ENCODE measurements at places on chromosomes 11 and 22.

DNA sequence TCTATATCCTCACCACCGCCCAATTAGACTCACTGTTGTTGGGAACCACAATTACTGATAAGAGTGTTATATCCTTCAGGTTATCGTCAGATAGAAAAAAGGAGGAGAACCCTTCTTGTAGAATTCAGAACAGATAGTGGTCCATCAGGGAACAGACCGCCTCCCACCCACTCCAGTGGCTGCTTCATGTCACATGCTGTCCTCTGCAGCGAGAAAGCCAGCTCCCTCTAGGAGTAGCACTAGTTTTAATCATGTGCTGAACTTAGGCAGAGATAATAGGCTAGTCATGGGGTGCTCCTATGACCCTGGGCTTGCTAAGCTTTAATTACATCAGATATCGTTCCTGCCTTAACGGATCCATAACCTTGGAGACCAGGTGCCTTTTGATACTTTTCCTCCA is 51.5 kb upstream of the RAB1B start:
- DNase-seq = no peak

DNA sequence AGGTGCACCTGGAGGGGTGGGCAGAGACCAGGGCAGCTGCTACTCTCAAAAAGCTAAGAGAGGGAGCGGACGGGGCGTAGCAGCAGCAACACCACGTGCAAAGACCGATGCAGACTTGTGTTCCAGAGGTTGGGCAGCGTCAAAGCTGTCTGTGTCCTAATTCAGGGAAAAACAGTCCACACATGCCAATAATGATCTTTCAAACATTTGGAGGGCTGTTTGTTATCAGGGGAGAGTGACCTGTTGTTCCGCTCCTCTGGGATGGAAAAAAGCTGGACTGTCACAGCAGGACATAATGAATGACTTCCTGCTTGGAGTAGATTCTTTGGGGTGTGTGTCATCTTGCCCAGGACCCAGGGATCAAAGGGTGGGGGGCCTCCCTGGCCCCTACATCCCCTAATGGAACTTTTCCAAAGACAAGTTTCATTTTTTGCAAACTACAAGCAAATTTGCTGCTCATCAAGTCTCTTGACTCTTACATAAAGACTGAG is 6.2 kb upstream of the FBLN1 start:
- no peak for DNase-seq

DNA sequence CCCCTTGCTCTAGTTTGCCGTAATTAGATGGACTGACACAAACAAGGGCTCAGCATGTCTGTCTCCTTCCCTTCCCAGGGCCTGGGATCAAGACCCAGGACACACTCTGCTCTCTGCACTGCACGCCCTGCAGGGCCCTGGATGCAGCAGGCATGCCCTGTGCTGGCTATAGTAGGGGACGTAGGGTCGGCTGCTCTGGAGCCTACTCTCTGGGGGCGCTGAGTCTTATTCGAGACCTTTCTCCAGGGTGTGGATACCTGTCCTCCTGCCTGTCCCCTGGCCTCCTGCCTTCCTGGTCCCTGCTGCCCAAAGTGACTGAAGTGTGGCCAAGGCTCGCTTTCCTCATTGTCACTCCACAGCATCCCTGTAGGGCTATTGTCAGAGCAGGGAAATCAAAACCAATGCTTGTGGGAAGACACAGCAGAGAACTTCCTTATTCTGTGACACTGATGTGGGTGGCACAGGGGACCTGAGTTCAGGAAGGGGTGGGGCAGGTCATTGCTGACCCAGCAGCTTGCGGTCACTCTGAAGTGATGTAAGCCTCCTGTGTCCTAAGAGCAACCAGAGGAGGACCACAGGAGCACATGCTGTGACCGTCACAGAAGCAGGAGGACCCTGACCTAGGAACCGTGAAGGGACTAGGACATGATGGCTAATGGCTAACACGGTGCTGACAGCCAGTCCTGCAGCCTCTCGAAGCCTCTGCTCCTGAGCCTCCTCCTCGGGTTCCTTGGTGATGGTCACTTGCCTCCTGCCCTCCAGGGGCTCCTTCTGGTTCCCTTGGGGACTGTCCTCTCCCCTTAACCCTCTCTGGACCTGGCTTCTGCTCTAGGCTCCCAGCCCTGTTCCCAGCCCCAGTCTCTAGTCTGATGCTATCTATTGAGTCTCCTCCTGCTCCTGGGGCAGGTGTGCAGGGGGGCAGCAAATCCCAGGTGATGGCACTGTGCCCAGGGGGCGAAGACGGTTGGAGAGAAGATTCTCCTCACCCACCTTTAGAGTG is 10.3 kb downstream of the APOBEC3A start:
- DNase-seq = no peak

DNA sequence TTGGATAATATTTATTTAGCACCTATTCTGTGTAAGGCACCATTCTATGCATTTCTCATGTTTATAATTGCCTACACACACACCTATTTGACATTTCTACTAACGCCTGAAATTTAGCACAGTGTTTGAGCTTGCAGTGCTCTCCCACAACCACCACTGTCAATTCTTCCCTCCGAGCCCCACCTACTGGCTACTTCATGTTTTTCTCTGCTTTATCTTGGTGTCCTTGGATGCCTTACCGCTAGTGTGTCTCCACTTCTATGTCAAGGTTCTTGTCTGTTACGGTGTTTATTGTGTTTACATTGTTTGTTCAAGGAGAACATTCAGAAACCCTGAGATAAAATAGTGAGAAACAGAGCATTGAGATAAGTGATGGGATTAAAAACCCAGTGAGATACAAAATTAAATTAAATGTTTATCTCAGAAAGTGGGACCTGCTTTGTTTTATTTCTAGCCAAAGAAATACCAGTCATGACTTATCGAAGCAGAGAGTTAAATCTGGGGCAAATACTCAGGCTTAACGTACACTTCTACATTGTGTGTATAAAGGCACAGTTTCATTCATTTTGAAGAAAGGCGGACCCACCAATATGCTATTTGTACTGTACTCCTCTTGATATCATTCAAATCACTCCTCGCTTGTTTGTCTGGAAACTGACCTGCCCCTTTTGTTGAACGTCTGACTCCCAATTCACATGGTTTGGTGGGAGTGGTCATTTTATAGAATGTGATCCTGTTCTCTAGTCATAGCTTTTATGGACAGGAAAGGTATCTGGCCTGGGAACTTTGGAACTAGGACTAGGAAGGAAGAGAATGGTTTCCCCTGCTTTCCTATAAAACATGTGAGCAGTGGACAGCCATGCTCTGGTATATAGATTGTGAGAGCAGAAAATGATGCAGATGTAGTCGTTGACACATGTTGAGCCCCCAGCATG is 39.2 kb upstream of the SLC36A4 start:
- DNase-seq = peak; percentile 30

DNA sequence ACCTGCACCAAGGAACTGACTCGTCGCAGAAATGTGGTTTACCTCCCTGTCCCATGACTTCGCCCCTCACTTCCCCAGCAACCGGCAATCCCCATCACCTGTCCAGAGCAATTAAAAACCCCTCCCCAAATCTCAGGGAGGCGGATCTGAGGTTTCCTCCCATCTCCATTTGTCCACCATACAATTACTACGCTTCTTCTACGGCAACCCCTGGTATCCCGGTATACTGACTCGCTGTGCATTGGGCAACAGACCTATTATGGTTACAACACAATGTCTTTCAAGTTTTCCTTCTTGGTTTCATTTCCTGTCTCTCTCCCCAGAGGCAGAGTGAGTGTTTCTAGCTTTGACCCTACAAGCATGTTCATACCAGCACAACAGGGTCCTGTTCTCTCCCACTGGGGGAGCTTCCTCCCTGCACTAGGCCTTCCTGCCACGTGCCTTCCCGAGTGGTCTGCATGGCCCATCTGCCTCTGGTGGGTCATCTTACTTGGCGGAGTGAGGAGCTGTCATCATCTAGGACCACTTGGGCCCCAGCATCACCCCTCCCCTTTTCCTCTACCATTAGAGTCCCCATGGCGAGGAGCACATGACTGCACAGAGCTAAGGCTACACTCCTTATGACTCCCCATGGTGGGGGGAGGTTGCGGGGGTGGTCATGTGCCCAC is 30.3 kb upstream of the NAP1L4 start:
- peak; percentile 44 for DNase-seq

All from activated CD8-positive, alpha-beta T cell treated with anti-CD3 and anti-CD28 coated beads, Interleukin-2, amount 10 ng/mL, durations not matched to agents 7 days and 5 days (primary cell).